Brain (organoid and tissue), 16 donors: ENCODE measurements at places on chromosomes 1 and 21. TPM values are rescaled to one million over a fixed set of nuclear protein-coding genes. Genes with fewer than 3 reads are reported as not detected.

TAS1R1 gene
- not detected for polyA plus RNA-seq

GRCh38 chr1:223486932-223487886 is 94.0 kb downstream of the CCDC185 start:
- no peak for DNase-seq

DNA sequence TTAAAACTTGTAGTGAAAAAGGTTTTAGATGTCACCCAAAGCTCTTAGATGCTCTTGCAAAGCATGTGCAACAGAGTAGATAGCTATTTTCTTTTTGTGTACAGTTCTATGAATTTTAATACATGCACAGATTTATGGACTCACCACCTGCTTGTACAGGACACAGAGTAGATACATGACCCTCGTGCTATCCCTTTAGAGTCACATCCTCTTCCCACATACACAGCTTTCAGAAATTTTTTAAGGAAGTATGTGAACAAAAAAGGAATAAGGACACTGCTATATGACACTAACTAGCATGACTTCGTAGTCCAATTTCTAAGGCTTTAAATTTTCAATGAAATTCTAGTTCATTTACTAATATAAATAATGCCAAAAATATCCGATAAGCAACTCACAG is 60.9 kb downstream of the ABL2 start:
- no peak for DNase-seq

DNA sequence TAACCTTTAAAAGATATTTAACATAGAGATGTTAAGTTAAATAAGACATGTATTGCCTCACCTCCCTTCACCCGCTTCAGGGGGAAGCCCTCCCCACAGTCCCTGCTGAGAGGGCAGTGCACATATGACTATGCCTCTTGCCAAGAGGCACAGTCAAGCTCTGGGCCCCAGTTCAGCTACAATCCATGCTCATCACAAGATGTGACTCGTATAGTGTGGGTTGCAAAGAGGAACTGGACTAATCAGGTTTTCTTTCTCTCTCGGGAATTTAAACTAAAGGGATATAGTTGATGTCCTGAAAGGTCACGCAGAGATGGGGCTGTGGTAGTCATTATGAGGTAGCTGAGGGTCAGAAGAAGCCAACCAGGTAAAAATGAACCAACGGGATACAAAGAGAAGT is 35.6 kb downstream of the LYST start:
- no peak for DNase-seq

ADAMTS5 gene
- polyA plus RNA-seq: 0.22 TPM

PLEKHA6 gene
- 27.8 TPM for polyA plus RNA-seq

DNA sequence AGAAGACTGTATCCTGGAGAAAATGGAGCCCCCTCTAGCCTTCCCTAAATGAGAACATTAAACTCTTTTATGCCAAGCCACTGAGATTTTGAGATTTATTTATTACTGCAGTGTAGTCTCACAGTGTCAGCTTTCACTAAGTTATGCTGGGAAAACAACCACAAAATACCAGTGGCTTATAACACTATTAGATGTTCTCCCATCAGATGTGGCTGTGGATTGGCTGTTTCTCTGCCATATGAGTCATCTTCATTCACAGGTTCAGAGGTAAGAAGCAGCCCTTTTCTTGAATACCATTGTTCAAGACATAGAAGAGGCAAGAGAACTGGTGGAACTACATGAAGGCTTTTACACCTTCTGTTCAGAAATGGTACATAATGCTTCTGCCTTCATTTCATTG is 32.1 kb upstream of the ST6GALNAC5 start:
- no peak for DNase-seq

DNA sequence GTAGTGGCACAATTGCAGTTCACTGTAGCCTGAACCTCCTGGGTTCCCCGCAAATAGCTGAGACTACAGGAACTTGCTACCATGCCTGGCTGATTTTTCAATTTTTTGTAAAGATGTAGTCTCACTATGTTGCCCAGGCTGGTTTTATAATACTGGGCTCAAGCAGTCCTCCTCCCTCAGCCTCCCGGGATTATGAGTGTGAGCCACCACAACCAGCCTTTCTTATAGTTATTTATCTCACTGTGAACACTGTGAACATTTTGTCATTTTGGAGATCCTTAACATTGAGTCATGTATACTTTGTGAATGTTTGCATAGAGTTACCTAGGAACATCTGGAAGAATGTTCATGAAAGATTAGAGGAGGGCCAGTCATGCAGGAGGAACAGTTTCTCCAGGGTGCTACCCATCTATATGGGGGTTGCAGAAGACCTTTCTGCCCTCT is 127.1 kb upstream of the CACYBP start:
- DNase-seq: no peak

DNA sequence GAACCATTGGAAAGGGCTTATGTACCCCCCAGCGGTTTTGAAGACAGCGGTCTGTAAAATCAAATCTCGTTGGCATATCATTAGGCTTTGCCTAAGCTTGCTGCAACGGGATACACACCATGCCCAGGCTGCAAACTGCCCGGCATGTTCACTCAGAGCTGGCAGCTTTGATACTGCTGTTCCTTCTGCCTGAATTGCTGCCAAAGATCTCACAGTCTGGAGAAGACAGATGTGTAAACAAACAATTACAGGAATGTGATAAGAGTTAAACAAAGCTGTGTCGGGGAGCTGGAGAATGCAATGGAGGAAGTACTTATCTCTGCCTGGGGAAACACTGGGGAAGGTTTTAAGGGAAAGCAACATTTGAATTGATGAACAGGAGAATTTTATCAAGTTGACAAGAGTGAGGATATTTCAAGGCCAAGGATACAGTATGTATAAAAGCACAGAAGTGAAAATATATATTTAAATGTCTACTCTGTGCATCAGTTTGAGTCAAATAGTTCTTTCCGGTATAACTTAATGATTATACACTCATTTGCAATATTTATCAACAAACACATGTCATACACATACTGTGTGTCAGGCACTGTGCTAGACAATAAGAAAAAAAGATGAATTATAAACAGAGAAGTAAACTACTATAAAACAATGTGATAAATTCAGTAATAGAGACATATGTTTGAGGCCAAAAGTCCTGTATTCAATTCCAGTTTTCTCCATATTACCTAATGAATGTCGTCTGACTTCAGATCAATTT is 29.9 kb downstream of the CHML start:
- DNase-seq: peak; percentile 60

HIVEP3 gene
- 5.4 TPM for polyA plus RNA-seq

- DNase-seq: no peak
Observed at GRCh38 chr1:33000427-33001026, 35.9 kb upstream of the RNF19B start.

KCNJ9 gene
- 19.0 TPM for polyA plus RNA-seq

PGLYRP4 gene
- polyA plus RNA-seq: not detected
